NCI-H1417 treated with DMSO at 0.1 percent for 48 hours (cell line): ENCODE measurements at places on chromosomes 5 and 9.

- DNase-seq = no peak
Measured at GRCh38 chr5:2735996-2736395, 15.5 kb downstream of the IRX2 start.

- DNase-seq = no peak
Measured at GRCh38 chr5:29054282-29054681, 2015.9 kb upstream of the CDH9 start.

DNA sequence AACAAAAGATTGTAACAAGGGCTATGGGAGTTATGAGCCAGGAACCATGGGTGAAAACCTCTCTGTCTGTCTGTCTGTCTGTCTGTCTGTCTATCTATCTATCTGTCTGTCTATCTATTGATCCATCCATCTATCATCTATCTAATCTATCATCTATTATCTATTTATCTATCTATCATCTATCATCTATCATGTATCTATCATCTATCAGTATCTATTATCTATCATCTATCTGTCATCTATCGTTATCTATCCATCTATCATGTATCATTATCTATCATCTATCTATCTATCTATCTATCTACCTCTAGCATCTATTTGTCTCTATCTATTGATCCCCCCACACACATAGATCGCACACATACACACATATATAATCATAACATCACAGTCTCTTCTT, 112.9 kb downstream of the INSYN2B start:
- no peak for DNase-seq

- DNase-seq = no peak
Measured at GRCh38 chr5:90956511-90957097, 398.0 kb downstream of the ADGRV1 start.

DNA sequence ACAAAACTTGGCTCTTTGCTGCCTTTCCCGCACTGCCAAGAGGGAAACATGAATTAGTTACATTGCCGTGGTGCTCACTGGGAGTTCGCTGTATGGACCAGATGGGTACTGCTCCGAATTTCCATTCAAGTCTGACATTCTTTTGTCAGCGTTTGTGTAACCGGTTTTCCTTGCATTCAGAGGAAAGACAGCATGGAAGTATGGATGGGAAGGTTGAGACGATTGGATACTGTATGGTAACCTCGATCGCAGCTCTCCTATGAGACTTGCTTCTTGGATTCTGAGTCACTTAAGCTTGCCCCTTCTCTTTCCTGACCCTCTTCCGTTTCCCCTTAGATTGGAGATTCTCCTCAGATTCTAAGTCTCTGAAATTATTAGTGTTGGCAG, 625 bp upstream of the UBLCP1 start:
- no peak for DNase-seq

DNA sequence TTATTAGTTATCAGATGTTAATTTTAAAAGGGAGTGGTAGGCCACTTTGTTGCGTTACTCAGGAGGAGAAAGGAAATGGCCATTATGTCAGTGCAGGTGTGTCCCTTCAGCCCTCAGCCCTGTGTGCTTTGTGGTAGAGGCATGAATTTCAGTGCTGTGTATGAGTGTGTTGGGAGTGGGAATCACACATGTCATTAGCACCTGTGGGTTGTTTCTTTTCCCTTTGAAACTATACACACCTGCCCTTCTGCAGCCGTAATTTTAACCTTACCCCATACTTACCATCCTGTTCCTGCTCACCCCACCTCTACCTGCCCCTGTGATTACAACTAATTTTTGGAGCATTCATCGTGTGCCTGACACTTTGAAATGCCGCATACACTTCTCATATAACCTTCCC, 156.4 kb downstream of the ARHGAP26 start:
- no peak for DNase-seq

GRCh38 chr5:112689155-112689909, 48.4 kb upstream of the APC start:
- no peak for DNase-seq

GRCh38 chr5:73215891-73216610, 43.1 kb downstream of the TMEM174 start:
- no peak for DNase-seq

DNA sequence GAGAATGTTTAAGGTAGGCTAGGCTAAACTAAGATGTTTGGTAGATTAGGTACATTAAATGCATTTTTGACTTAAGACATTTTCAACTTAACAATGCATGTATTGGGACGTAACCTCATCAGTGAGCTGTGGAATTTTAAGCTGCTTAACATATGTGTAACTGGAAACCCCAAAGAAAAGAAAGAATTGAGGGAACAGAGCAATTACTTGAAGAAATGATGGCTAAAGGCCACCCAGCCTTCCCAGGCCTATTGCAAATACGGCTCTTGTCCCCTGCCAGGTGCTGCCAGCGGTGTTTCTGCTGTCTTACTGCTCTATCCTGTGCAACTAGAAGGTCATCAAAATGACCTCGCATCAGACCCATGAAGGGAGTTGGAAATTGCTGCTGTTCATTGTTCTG, 52.0 kb downstream of the RICTOR start:
- DNase-seq = no peak

GRCh38 chr5:174338185-174339010, 292.9 kb downstream of the NSG2 start:
- DNase-seq = no peak

DNA sequence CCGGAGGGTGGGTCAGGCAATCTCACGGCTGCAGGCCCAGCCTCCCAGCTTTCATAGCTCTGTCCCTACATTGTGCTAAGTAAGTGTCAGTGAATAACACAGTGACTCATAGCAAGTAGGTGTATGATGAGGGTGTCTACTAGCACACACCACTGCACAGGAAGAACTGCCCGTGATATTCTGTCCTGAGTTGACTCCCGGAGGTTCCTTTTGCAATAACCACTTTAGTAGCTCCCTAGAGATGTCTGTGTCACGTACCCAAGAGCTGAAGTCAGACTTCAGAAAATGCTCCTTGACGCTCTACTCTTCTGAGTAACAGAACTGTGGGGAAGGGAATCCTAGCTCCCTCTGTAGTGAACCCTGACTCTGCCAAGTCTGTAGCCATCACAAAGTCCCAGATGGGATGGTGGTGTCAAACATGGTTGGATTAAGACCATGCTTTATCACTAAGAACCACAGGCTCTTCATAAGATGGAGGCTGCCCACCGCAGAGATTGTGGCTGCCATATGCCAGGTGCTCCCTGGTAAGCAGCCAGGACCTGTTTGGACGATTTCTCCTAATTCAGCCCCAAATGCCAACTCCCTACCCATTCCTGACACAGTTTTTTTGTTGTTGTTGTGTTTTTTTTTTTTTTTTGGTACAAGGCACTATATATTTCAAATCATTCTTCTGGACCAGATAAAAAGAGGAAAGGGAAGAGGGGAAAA, 352.6 kb upstream of the PANK3 start:
- DNase-seq = no peak

- DNase-seq = no peak
Measured at GRCh38 chr5:96652769-96653454, 9.3 kb upstream of the CAST start.

DNA sequence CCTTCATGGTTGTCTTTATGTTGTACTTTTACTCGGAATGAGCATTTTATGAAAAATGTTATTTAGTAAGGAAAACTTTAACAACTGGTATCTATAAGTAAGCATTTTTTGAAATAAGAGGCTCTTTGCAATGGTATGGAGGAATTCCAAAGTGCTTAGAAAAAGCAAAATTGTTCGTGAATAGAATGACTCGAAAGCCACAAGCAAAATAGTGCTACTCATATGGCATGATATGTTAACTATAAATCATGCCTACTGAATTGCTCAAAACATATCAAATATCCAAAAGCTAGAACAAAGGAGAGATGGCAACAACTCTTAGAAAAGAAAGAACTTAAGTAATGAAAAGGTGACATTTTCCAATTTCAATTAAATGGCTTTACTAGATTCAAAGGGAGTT, 216.3 kb downstream of the KIAA0825 start:
- no peak for DNase-seq

DNA sequence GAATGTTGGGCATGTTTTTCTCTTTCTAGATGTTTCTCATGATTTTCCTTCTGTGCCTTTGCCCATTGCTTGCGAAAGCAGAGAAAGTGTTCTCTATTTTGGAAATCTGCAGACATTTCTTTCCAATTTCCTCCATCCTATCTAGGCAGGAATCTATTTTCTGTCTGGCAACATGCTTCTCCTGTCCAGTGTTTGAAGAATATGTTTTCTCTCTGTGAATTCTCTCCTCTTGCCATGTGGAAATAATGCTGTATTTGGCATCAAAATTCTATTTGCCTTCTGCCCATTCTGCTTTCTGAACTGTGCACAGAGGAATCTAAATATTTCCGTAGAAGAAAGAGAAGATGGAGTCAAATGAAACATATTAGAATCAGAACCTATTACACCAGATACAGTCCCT, 833.3 kb downstream of the CDH9 start:
- DNase-seq = no peak

GRCh38 chr9:129988607-129989361, 54.2 kb downstream of the FNBP1 start:
- no peak for DNase-seq

- no peak for DNase-seq
Measured at GRCh38 chr9:9949978-9950377, 662.8 kb downstream of the PTPRD start.

- DNase-seq = no peak
Measured at GRCh38 chr9:121556580-121556979, 56.9 kb upstream of the GGTA1 start.

DNA sequence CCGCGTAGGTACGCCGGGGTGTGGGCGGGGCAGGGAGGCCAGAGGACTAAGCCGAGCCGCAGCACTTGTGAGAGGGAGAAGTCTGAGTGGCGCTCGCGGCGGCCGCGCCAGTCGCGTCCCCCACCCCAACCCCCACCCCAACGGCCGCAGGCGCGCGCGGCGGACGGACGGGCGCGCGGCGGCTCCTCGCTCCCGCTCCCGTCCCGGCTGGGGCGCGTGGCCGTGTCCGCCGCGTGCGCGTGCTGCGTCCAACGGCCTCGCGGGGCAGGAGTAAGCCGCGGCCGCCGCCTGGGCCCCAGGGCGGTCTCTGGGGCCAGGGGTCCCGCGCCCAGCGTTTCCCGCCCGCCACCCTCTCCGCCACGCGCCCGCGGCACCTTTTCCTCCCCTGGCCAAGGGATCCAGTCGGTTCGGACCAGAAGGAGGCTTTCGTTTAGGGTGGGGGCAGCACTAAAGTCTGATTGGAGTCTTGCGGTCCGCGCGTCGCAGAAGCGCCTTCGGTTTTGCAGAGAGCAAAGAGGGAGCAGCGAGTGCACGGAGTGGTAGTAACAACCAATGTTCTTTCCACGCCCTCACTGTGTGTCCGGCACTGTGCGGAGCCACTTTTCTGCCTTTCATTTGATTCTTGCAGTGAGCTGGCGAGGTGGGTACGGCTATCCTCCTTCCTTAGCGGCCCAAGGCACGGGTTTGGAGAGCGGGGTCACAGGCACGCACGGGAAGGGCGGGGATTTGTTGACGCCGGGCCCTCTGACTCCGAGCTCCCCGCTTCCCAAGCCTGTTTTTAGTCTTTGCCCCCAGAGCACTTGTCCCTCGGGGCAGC, 483 bp downstream of the G3BP1 start:
- DNase-seq = no peak

- no peak for DNase-seq
Measured at GRCh38 chr5:73160239-73160671, 12.7 kb upstream of the TMEM174 start.

DNA sequence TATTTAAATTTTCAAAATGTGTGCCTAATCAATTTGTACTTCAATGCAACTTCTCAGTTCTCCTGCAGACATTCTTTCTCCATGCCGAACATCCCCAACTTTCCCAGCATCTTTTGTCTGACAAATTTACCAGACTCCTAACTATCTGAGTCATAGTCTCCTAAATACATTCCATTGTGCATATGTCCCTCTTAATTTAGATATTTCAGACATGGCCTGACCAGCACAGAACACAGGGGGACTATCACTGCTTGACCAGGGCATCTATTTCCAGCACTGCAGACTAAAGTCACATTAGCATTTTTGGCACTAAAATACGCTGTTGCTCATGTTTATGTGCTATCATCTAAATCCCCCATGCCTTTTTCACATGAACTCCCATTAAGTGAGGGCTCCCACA, 71.9 kb downstream of the ITGA1 start:
- no peak for DNase-seq

DNA sequence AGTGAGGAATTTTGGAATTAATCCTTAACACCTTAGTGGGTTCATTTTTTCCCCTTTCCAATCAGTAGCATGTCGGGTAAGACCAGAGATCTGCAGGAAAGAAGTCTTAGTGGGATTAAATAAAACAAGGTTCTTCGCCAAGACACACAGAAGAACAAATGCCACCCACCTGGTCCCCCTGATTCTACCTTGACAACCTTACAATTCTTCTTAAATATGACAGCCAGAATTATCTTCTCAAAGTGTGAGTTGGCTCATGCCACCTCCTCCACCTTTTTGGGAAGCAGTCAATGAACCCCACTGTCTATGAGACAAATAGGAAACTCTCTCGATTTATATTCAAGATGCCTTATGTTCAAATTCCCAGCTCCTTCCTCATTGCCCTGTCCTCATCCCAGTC, 105.1 kb downstream of the BRINP1 start:
- no peak for DNase-seq

DNA sequence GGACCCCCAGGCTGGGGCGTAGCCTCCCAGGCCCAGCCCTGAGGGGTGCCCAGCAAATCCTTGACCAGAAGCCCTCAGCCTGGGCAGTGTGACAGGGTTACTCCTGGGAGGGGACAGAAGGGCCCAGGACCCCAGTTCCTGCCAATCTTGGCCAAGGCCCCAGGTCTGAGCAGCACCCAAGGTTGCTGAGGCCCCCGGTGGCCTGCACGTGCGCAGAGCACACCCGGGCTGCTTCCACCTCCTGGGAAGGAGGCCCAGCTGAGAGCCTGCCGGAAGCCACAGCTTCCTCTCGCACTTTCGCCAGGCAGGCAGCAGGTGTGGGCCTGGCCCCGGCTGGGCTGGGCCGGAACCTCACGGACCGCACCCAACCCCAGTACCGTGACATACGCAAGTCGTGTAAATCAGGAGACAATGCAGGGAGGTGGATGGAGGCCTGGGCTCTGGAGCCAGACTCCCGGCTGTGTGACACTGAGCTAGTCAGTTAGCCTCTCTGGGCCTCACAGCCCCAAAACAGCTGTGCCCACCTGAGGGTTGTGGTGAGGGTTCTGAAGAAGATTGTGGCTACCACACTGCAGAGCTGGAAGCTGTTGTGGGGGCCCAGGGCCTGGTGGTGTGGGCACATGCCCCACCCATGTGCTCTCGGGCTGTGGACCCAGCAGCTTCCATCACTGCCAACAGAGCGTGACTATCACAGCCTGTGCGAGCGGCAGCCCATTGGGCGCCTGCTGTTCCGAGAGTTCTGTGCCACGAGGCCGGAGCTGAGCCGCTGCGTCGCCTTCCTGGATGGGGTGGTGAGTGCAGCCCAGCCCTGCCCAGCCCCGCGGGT, 5.1 kb downstream of the GRK6 start:
- no peak for DNase-seq

DNA sequence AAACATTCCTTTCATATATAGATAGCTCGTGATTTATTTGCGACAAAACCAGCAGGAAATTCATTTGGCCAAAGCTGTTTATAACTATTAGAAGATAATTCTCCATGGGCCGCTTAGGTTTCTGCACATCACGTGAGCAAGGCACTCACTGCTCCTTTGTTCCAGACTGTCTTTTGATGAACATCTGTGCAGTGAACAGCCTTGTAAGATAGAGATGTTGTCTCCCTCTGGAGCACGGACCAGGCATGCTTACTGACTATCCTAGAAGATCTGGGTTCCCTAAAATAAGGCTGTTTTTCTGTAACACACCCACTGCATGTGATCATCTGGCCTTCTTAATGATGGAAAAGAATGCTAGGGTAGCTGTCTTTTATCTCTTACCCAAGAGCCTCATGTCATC, 30.9 kb downstream of the YIPF5 start:
- DNase-seq = no peak
